ENCODE measurements at places on chromosomes 11 and 22.
A peak's percentile ranks its signal among the peaks of the same experiment; 100 is the strongest.

GRCh38 chr11:6307876-6308275 is 12.4 kb downstream of the CAVIN3 start:
- DNase-seq, result peak; percentile 61

DNA sequence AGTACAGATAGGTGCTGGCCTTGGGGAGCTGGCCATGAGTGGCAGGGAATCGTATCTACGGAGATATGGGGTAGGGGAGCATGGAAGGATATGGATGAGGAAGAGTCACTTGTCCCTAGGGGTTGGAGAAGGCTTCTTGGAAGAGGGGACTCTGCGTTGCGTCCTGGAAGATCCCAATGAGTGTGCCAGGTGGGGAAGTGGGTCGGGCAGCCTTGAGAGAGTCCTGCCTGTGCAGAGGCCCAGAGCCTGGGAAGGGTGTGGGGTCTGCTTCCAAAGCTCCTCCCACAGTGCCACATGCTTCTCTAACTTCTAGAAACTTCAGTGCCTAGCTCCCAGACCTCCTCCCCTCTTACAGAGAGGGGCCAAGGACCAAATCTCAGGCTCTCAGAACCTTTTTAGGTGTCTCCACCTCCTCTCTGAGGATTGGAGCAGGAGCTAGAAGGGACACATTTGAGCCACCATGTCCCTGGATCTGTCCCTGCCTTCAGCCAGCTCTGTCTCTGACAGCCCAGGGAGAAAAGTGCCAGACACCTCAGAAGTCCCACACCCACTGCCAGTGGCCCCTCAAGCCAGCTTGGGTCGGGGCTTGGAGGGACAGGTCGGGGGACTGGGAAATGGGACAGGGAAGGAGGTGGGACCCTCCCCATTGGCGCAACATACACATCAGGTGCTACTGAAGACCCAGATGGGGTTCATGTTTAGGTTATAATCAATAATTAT is 11.0 kb downstream of the RHBDD3 start:
- no peak for DNase-seq

GRCh38 chr22:32918741-32919140 is 117.2 kb downstream of the TIMP3 start:
- no peak for DNase-seq

- no peak for DNase-seq
Measured at GRCh38 chr11:62579252-62579651, 5.6 kb upstream of the EEF1G start.

DNA sequence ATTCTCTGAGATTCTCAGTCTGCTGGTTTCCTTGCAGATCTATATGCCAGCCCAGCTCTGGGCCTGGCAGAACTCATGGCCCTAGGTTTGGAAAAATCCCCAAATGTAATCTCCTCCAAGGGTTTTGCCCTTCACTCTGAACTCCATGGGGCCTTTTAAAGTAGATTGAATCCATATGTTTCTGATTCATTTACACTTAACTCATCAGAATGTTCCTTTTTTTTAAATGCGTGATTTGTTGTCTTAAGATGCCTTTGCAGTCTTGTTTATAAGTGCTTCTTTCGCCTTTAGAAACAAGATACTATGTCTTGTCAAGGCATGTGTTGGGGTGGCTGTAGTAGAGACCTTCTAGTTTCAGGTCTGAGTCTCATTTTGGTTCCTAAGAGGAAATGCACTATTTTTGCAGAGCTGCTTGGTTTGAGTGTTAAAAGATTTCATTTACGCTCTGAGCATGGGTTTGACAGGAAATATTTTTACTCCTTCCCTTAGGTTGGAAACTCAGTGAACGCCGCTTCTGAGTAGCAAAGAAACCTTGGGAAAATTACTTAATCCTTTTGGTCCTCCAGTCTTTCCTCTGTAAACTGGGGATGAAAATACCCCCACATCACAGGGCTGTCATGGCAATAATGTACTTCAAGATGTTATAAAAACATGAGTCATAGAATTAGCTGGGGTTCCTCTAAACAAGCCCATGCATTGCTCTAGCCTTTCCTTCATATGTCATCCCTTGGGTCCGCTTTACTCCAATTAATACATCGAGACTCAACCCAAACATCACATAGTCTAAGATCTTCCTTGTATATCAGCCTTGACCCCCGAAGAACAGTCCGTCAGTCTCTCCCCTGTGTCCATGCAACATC is 83.5 kb downstream of the SNX19 start:
- DNase-seq, result peak; percentile 84

DNA sequence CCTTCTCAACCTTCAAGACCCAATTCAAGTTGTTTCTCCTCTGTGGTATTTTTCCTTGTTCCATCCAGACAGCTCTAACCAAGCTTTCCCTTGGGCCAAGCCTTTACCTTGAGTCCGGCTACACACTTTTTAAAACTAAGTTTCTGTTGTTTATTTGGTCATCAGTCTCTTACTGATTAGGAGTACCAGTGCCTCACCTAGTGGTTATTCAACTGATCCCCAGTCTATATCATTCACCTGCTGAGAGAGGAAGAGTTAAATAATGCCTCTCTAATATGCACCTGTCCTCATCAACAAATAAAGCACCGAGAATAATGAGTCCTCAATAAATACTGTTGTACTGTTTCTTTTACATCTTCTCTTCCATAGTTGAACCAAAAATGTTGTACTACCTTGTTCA is 160.8 kb downstream of the MSANTD4 start:
- DNase-seq, result no peak

DNA sequence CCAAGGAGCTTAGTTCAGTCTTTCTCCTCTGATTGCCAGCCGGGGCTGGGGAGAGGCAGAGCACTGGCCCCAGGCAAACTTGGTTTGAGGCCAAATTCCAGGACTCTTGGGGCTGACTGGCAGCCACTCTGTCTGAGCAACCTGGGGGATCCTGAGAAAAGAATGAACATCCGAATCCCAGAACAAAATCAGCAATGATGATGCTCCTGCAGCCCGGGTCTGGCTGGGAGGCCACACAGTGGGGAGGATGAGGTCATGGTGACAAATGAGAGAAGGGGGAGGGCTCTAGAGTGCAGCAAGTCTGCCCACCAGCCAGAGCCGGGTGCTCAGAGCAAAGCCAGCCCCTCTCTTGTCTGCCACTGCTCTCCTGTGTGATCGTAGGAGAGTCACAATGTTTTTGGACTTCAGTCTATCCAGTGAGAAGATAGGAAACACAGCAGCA is 71.8 kb upstream of the PAX6 start:
- peak; percentile 84 for DNase-seq

DNA sequence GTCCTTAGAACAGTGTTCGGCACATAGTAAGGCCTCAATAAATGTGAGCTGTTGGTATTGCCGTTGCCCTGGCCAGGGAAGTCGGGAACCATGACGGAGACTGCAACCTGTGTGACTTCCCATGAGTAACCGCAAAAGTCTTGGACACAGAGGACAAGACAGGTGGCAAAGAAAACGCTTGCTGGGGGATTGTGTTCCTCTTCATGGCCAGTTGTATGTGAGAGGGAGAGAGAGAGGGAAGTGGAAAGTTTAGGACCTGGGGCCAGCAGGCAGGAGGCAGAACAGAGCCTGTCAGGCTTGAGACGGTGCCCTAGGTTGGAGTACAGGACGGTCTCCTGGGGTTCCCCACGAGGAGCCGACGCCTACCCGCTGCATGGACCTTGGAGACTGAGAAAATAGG is 90.2 kb downstream of the CEP164 start:
- no peak for DNase-seq

GRCh38 chr11:69523453-69523852 is 42.0 kb downstream of the LINC01488 start:
- DNase-seq, result no peak

DNA sequence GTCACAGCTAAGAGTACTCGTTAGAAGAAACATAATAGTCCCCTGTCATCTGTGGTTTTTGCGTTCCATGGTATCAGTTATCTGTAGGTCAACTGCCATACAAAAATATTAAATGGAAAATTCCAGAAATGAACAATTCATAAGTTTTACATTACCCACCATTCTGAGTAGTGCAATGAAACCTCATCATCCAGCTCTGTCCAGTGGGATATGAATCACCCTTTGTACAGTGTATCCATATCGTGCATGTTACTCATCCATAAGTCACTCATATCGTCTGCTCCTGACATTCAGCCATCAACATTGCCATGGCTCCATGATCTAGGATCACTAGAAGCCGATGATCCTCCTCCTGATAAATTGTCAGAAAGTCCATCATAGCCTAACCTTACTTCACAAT is 174.9 kb upstream of the C11orf87 start:
- DNase-seq, result no peak

DNA sequence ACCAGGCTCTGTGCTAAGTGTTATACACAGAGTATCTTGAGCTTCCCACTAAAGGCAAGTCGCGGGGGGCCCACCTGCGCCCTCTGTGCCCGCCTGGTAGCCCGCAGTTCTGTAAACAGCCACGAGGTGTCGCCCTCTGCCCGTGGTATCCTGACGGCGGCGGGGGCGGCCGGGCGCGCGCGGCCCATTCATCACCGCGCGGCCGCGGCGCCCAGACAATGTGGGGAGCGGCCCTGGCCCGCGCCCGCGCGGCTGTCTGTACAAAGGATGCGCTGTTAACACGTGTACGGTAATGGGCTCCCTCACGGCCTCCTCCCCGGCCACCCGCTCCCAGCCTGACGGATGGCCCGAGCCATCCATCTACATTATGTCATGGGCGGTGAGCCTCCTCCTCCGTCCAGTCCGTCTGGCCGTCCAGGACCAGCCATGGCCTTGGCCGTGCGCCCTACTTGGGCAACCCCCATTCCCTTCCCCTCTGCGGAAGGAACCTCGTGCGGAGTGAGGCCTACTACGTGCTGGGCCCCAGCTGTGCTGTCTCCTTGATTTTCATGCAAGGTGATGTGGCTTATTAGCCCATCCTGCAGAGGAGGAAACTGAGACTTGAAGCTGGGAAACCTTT is 99.4 kb downstream of the MIAT start:
- DNase-seq, result peak; percentile 91

GRCh38 chr22:46501701-46502100 is 35.7 kb downstream of the CELSR1 start:
- peak; percentile 31 for DNase-seq

DNA sequence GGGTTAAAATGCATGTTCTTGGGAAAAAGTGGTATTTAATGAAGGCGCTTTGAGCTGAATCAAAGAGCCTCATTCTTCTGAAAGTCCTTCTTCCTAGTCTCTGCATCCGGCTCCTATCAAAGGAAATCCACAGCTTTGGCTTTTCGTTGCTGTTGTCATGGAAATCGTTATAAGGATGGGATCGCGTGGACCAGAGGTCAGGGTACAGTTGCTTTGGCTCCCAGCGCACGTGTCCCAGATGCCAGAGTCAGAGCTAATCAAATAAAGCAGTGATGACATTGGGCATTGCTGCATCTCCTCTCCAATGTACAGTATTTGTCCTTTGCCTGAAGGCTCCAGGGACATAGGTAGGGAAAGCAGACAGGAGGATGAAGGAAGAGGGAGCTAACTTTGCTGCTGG is 181.9 kb downstream of the MYO18B start:
- peak; percentile 55 for DNase-seq

- no peak for DNase-seq
Measured at GRCh38 chr11:17812865-17813187, 78.2 kb downstream of the KCNC1 start.

DNA sequence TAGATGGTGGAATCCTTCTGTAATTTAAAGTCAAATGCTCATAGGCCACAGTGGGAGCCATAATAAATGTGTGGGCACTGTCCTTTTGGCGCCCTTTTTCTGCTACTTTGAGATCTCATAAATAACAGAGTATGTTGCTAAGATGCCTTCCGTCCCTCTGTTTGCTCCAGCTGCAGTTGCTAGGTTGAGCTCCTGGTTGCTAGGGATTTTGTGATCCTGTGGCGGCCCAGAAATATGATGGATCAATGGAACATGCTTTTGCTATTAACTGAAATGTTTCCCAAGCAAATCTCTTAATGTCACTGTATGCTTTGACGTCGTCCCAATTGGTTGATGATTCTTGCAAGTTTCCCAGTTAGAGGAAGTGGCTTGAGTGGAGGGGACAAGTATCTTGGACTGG is 53.5 kb downstream of the MYO18B start:
- peak; percentile 58 for DNase-seq

DNA sequence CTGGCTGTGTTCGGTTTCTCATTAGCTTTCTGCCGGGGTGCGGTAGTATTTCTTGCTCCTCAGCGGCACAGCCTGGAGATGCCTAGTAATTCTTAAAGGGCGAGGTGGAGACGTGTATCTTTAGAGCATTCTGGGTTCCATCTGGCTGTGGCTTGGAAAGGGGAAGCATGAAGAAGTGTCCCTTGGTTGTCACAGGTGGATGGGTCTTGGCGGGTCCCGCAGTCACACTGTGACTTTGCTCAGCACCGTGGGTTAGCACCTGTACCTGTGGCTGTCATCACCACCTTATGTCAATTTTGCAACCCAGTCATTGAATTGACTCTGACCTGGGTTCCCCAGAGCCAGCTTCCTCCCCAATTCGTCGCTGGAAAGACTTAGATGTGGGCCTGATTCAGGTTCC is 57.6 kb downstream of the MIAT start:
- DNase-seq, result no peak

GRCh38 chr11:5036669-5037068 is 9.7 kb upstream of the OR52J3 start:
- no peak for DNase-seq

GRCh38 chr11:5505363-5506048 is 4.3 kb downstream of the UBQLN3 start:
- no peak for DNase-seq

GRCh38 chr11:12761029-12761428 is 86.8 kb downstream of the TEAD1 start:
- no peak for DNase-seq

- no peak for DNase-seq
Measured at GRCh38 chr11:110986016-110986415, 259.5 kb upstream of the POU2AF2 start.

DNA sequence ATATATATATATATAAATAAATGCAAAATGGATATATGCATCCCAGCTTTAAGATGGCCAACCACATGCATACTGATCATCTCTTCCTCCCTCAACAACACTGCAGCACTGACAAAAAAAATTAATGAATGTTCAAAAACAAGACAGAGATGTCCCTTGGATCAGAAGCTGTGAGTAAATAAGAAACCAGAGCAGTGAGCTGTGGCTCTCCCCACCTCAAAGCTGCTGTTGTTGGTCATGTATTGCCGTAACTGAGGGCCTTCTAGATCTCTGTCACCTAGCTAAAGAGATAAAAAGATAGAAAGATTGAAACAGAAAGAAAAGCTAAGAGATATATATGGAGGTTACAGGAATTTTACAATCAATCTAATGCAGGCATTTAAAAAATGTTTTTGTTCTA is 15.5 kb upstream of the TMEM135 start:
- DNase-seq, result no peak

- no peak for DNase-seq
Measured at GRCh38 chr11:128916681-128917080, 25.5 kb downstream of the KCNJ5 start.

DNA sequence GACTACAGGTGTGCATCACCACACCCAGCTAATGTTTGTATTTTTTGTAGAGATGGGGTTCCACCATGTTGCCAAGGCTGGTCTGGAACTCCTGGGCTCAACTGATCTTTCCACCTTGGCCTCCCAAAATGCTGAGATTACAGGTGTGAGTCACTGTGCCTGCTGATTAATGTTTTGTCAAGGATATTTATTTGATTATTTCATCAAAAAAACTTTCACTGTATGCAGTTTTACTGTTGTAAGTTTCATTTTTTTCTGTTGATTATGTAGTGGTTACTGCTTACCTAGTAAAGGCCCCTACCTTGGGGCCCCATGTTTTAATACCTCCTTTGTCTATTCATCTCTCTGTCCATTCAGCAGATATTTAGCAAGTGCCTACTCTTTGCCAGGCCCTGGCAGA is 16.7 kb upstream of the FAM168A start:
- no peak for DNase-seq
